ENCODE measurements at places on chromosomes 12 and 14. TPM values are rescaled to one million over a fixed set of nuclear protein-coding genes. Genes with fewer than 3 reads are reported as not detected.
A peak's percentile ranks its signal among the peaks of the same experiment; 100 is the strongest.

GRCh38 chr12:114335607-114336006 is 70.3 kb downstream of the TBX5 start:
- DNase-seq = no peak

Gene BLOC1S1
- total RNA-seq = 153 TPM

- no peak for DNase-seq
These were observed 315.7 kb downstream of the NAV3 start for GRCh38 chr12:78146365-78146772.

Gene SERPINA6
- total RNA-seq = not detected

- DNase-seq = no peak
These were observed 49.3 kb downstream of the KSR2 start for GRCh38 chr12:117919479-117919878.

- DNase-seq = no peak
These were observed 17.4 kb downstream of the GNG2 start for GRCh38 chr14:51877810-51878209.

GRCh38 chr12:4829161-4829792 is 80.4 kb upstream of the KCNA1 start:
- DNase-seq = peak; percentile 18

GRCh38 chr12:62799126-62799736 is 135.7 kb downstream of the PPM1H start:
- peak; percentile 48 for DNase-seq

- no peak for DNase-seq
These were observed 10.5 kb upstream of the PNMA1 start for GRCh38 chr14:73724696-73725095.

DNA sequence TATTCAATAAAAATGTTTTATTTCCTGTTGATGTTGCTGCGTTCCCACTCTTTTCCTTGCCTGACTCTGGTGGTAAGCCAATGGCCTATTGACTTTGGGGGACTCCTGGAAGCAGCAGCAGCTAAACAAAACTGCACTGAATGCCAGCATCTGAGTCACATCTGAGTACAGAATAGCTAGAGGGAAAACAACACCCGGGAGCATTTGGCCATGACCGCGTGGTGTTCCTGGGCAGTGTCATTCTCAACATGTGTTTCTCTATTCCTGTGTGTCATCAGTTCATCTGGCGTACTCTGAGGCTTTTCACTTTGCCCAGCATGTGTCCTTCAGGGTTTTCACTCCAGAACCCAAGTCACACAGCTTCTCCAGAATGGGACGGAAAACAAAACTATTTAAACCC is 238.8 kb downstream of the PAWR start:
- DNase-seq = no peak

- DNase-seq = peak; percentile 38
These were observed 5.9 kb downstream of the SEC23A start for GRCh38 chr14:39097159-39097558.

DNA sequence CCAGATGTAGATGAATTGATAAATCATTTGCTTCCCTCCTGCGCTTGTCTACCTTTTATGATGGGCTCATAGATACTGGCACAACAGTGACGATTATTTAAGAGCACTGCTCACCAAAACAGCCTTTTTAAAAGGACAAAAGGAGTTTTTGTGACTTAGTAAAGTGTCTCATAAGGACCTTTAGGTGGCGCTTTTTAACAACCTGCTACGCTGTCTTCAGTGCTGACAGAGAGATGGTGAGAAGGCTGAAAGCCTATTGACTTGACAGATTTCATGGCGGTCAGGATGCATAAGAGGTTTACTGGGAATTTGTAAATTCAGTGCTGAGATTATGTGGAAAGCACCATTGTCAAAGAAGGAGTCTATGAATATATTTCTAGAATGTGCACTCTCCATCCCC is 87.6 kb downstream of the SLC15A5 start:
- no peak for DNase-seq

GRCh38 chr12:111166779-111167540 is 201.9 kb downstream of the PHETA1 start:
- DNase-seq = no peak

DNA sequence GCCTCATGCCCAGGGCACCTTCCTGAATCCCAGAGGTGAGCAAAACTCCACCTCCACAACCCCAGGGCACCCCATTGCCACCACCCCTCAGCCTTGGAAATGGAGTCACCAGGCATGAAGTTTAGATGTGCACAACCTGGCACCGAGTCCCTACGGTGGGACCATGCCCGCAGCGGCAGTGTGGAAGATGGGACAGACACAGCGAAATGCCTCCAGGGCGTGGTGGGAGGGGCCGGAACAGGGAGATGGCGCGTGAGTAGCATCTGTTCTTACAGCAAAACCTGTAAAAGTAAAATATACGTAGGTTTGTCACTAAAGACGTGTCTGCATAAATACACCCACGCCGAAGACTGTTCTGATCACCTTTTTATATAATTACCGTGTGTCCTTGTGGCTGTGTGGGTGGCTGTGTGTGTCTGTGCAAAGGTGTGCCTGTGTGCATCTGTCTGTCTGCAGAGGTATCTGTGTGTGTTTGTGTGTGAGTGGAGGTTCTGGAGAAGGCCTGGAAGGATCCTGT is 17.4 kb upstream of the DEGS2 start:
- no peak for DNase-seq

DNA sequence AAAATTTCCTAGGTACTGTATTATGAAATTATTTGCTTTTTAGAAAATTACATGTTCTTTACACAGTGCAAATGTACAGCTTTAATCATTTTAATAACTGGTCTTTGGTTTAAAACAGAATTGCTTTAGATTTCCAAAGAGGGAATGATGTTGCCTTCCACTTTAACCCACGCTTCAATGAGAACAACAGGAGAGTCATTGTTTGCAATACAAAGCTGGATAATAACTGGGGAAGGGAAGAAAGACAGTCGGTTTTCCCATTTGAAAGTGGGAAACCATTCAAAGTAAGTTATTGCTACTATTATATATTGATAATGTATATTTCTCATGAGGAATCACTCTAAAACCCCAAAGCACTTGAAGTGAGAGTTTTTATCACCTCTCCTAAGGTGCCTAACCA is 13.4 kb downstream of the LGALS3 start:
- no peak for DNase-seq

GRCh38 chr12:127192391-127192790 is 1074.6 kb upstream of the TMEM132C start:
- no peak for DNase-seq

- no peak for DNase-seq
These were observed 5.7 kb upstream of the CLEC14A start for GRCh38 chr14:38261620-38262019.

Gene PRB2
- total RNA-seq = not detected

GRCh38 chr14:53814392-53814791 is 142.2 kb downstream of the BMP4 start:
- DNase-seq = no peak

DNA sequence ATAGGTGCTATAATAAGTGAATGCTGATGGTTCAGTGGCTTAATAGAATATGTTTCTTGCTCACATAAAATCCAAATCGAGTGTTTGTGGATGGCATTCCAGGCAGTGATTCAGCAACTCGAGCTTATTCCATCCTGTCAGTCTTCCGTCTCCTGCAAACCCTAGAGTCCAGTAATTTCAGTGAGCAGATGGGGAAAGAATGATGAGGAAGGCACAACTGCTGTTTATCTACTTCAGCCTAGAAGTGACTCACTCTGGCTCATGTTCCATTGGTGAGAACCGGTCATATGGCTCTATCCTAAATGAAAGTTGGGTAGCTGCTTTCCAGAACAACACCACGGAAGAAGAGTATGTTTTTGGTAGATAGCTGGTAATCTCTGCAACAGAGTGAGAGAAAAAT is 421.8 kb upstream of the PDE3A start:
- DNase-seq = no peak

Gene NR1H4
- total RNA-seq = not detected

DNA sequence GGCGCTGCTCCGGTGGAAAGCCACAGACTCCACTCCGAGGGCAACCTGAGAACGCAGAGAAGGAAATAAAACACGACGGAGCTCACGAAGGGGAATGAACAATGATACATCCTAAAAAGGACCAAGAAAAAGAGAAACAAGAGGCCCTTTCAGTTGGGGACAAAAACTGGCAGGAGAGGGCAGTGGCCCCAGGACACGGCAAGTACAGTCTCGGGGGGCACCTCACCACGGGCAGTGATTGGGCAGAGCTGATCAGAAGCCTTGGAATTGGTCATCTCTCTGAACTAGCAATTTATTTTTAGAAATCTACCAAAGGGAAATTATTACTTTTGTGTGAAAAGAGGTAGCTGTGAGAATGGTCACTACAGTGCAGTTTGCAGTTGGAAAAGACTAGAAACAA is 27.9 kb downstream of the CCDC92 start:
- DNase-seq = no peak

- no peak for DNase-seq
These were observed 765 bp downstream of the SCYL2 start for GRCh38 chr12:100267603-100268281.

DNA sequence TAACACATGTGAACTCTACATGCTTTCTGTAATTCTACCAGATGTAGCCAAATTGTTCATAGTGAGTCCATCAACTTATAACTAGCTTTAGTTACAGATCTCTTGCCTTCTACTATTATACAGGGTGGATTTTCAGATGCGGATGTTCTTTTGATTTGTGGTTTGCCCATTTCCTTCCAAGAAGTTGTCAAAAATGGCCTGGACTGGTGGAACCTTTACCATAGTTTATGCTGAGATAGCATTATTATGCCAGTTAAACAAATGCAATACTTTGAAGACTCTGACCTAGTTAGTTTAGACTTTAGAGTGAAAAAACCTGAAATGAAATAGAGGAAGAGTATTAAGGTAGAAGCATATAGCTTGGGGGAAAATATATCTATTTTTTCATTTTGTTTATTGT is 27.4 kb upstream of the CFL2 start:
- DNase-seq = no peak

Gene GALNT6
- 13.1 TPM for total RNA-seq

- DNase-seq = no peak
These were observed 158.8 kb downstream of the TMEM132C start for GRCh38 chr12:128425666-128426331.

DNA sequence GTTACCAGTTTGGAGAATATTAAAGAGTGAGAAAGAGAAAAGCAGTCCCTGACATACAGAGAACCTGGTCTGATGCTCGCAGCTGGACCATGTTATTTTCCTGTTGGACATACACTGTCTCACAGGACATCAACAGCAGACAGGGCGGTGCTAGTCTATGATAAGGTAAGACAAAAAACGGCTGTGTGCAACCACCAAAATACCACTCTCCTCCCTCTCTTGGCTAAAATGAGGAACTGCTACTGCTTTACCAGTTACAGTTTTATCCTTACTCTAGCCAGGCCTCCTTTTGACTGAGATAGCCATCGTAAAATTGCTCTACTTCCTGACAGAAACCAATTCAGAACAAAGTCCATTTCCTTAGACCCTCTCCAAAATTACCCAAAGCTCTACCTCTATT is 47.0 kb upstream of the ERGIC2 start:
- DNase-seq = no peak

GRCh38 chr12:15171012-15171655 is 50.1 kb downstream of the RERG start:
- no peak for DNase-seq

- DNase-seq = no peak
These were observed 22.1 kb upstream of the LGMN start for GRCh38 chr14:92770484-92770883.

DNA sequence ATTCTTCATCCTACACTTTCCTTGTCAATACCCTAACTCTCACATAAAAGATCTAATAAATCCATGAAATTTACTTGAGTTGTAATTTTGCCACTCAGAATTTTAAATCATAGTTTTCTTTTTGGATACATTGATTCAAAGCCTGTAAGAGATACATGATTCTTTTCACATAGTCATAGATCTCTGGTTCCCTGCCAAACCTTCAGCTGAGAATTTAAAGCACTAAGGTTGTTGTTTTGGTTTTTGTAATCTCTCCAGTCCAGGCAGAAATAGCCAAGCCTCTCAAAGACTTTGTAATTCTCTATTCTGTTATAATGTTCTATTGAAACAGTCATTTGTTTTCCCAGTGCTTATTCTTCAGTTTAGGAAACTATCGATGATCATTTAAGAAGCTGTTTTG is 273.9 kb downstream of the TRHDE start:
- DNase-seq = no peak

- DNase-seq = peak; percentile 73
These were observed 2.9 kb upstream of the RAB35 start for GRCh38 chr12:120119271-120119973.

Gene SLCO1B1
- total RNA-seq = not detected

Gene GPR137C
- 0.19 TPM for total RNA-seq

DNA sequence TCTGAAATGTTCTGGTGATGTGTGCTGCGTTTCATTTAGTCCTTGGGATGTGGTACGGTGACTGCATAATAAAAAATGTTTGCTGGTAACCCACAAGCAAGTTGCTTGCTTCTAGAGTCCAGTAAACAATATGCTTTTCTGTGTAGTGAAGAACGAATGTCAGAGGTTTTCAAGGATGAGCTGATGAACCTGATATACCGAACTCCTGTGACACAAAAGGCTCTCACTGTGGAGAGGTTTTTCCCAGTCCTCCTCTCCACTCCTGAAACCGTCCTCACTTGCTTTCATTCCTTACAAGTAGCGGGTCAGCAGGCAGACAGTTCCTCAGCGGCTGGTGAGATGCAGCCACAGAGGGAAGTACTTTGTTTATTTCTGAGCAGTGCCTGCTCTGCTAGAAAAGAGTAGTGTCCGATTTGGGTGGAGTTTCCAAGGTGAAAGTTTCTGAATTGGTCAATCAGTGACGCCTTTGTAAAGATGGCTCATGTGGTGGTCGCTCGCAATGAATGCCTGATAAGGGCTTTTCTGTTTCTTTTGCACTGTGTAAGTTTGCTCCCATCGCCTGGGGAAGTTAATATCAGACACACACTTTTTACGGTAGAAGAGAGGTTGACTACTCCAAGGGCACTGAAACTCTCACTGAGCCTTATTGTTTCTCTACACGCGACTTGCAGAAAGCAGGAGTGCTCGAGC is 3.0 kb downstream of the ETV6 start:
- peak; percentile 44 for DNase-seq

GRCh38 chr14:74395094-74395493 is 30.9 kb downstream of the SYNDIG1L start:
- DNase-seq = no peak

Gene FKBP4
- 153 TPM for total RNA-seq

DNA sequence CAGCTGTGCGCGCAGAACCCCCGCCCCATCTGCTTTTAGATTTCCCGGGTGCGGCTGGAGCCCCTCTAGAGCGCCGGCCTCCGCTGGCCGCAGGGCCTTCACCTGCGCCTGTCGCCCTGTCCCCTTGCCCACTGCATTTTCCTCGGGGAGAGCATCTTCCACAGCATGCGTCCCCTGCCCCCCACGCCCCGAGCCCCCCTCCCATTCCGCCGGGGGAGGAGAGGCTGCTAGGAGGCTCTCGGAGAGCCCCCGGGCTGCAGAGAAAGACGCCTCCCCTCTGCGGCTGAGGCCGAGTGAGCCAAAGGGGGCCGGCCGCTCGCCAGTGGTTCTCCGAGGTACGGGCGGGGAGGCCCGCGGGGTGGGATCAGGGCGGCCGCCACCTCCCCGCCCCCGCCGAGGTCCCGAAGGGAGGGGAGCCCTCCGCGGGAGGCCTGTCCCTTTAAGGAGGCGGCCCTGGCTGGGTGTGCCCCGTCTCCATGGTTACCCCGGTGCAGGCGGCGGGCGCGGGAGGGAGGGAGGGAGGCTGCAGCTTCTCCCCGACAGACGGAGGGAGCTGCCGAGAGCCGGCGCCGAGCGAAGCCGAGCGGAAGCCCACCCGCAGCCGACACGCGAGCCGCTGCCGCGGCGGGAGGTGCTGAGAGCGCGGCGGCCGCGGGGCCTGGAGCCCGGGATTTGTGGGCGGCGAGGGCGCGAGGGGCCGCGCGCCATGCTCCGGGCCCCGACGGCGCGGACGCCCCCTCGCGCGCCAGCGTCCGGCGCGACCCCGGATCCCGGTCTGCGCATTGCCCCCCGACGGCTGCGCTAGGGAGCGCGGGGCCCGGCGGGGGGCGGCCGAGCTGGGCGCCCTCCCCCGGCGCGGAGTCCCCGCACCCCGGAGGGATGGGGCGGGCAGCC is at the start of gene KCNH3:
KCNH3 (plus strand) TSS at position 521 of the 894 bp plus-strand sequence. CDS start 387 bp downstream, outside the sequence.
- DNase-seq = peak; percentile 88

Data from activated CD4-positive, alpha-beta memory T cell treated with anti-CD3 and anti-CD28 coated beads for 36 hours (primary cell).